ENCODE measurements at places on chromosomes 5 and 9. TPM values are rescaled to one million over a fixed set of nuclear protein-coding genes. Genes with fewer than 3 reads are reported as not detected.

Gene ACTBL2
- total RNA-seq = not detected

Gene SSBP2
- 20.4 TPM for total RNA-seq

Gene RIMOC1
- total RNA-seq = 25.3 TPM

Gene CNTNAP3B
- total RNA-seq = 1.9 TPM
